ENCODE measurements at places on chromosomes 12 and 14. TPM values are rescaled to one million over a fixed set of nuclear protein-coding genes. Genes with fewer than 3 reads are reported as not detected.

DNA sequence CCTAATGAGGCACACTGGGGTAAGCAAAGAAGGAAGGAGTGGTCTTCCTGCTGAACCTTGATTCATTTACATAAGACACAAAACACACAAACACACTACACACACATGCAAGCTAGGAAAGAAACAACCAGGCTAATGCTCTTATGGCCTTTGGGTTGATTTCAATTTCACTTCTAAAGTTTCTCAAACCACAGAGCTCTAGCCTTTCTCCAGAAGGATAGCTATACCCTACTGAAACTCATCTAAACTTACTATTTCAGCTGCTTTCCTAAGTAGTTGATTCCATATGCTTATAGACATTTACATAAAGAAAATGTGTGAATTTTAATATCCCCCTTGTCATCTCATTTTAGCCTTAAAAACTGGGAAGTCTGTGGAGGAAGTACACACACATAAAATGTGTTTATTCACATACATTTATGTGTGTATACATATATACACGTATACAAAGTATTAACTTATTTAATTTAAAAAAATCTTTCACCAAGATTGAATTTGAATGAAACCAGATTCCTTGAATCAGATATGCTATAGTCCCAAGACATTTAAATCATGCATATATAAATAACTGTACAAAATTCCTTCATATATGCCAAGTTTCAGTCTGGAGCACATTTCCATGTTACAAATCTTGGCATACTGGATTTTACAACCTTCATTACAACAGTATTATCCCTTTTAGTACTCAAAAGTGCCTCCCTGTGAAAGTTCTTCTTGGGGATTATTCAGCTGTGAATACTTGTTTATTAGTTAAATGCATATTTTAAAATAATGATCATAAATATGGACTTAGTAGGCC, 231.8 kb upstream of the NPAS3 start:
- DNase-seq = no peak

The CIROP gene
- total RNA-seq = not detected

GRCh38 chr14:95121911-95122620, 35.3 kb downstream of the DICER1 start:
- DNase-seq = no peak

The ALX1 gene
- not detected for total RNA-seq

DNA sequence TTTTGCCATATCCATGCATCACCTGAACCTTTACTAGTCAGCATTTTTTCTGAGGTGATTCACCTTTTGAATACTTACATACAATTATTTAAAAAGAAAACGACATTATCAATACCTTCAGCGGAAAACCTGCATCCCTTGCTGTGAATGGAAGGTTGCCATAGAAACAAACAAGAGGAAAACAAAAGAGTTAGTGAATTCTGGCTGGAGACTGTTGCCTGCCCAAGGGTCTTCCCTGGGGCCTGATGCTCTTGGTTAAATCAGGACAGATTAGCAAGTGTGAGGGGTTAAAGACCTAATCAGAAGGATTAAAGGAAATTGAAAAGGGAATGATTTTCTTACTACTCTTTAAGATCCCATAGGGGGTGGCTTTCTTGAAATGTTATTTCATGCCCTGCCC, 96.0 kb upstream of the WSCD2 start:
- DNase-seq = no peak

The HOXC13 gene
- total RNA-seq = not detected

GRCh38 chr12:65560286-65560685, 264.0 kb upstream of the HMGA2 start:
- DNase-seq = no peak

The LALBA gene
- total RNA-seq = not detected

The SLCO1C1 gene
- total RNA-seq = not detected

- no peak for DNase-seq
These were observed 291.5 kb upstream of the SRRM4 start for GRCh38 chr12:118689793-118690192.

GRCh38 chr14:91352728-91353692, 64.6 kb downstream of the CCDC88C start:
- no peak for DNase-seq

The KRT86 gene
- not detected for total RNA-seq

The EPYC gene
- total RNA-seq = not detected

DNA sequence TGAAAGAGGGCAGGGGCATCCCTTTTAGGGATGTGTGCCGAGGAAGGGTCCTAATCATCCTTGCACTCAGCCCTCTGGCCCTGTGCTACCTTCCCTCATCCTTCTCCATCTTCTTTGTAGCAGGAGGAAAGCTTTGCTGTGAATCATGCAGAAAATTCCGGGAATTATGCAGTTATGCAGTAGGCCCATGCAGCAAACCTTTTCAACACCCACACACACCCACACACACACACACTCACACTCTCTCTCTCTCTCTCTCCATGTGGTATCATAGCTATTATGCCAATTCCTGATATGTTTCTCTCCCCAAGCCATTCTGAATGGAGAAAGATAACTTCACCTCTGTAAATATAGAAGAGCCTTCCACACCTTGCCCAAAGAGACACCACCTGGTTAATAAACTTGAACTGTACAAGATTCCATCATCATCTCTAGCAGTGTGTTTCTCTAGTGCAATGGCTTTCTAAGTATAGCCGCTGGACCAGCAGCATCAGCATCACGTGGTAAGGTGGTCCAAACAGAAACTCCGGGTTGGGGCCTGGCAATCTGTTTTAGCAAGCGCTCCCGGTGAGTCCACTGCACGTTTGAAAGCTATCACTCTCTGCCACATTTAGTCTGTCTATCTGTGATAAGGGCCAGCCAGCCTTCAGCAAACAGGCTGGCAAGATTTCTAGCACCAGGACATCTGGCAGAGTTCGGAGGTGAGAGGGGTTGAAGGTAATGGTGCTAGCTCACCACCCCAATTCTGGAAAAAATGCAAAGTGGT, 57.6 kb downstream of the MDM2 start:
- DNase-seq = no peak

DNA sequence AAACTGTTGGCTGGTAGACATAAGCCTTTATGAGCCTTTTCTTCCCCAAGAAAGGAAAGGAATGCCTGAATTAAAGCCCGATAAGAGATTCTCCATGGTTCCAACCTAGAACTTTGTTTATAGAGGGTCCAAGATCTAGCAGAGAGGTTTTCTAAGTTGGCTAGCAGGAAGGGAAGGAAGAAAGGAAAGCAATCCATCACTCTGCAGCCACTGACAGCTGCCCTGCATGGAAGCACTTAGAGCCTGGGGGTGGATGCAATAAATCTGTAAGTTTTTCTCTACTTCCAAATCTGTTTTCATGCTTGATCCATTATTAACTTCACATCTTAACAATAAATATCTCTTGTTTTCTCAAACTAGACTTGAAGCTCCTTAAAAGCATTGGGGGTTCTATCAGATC, 224.4 kb downstream of the KSR2 start:
- no peak for DNase-seq

GRCh38 chr12:109054520-109054919, 2.1 kb downstream of the USP30 start:
- DNase-seq = no peak

The GOLGA3 gene
- total RNA-seq = 63.7 TPM

DNA sequence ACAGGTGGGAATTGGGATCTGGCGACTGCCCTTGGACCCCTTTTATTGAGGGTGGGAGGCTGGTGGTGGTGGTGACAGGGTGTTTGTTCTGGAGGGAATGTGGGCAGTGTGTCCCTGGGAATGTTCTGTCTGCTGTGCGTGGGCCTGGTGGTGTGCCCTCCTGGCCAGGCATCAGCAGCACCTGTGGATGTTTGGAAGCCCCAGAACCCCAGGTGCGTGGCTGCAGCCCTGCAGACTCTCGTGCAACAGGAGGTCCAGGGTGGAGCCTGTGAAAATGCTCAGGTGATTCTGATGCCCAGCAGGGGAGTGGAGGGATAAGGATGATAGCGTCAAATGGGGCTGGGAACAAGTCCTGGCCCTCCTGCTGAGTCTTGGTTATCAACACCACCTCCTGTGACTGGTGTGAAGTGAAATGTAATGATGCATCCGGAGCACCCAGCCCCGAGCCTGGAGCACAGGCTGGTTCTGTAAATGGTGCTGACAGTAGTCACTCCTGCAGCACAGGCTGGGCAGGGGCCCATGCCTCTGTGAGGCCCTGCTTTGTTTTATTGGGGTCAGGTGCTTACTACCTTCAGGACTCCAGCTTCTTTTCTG, 176.6 kb downstream of the TSPAN9 start:
- no peak for DNase-seq

The OTOGL gene
- not detected for total RNA-seq

- DNase-seq = no peak
These were observed 30.5 kb downstream of the FZD10 start for GRCh38 chr12:130192642-130193345.

- no peak for DNase-seq
These were observed 8.1 kb upstream of the NIN start for GRCh38 chr14:50839048-50839447.

GRCh38 chr14:89198544-89199329, 218.3 kb downstream of the FOXN3 start:
- no peak for DNase-seq
